ENCODE measurements at places on chromosomes 13 and 19. TPM values are rescaled to one million over a fixed set of nuclear protein-coding genes. Genes with fewer than 3 reads are reported as not detected.

PTH2 gene
- total RNA-seq = not detected

SLC1A5 gene
- 199 TPM for total RNA-seq

UBE2L5 gene
- total RNA-seq = not detected

PDX1 gene
- not detected for total RNA-seq

ZNF681 gene
- 0.37 TPM for total RNA-seq

KCNJ14 gene
- 0.42 TPM for total RNA-seq

ZNF135 gene
- total RNA-seq = 1.0 TPM

LGI4 gene
- not detected for total RNA-seq

ZNF569 gene
- total RNA-seq = 1.3 TPM

All from airway epithelial cell (primary cell).